T-cell (primary cell): ENCODE measurements at places on chromosomes 2 and 18.

DNA sequence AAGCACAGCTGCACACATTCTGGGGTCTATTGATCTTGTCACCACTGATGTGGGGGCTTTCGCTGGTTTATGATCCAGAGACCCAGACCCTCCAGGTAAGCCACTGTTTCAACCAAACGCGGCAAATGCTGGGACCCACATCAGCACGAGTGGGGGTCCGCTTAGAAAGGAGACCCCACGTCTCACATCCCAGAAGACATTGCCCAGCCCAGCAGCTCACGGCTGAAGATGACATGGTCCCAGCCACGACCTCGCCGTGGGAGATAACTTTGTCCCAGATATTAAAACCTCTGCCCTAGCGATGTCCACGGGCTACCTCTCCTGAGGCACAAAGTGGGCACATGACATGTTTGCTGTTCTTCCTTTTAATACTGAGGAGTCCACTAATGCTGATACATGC is 43.8 kb downstream of the LONRF2 start:
- DNase-seq = no peak

GRCh38 chr2:159799833-159800232 is 1.8 kb upstream of the CD302 start:
- no peak for DNase-seq

- DNase-seq = no peak
Measured at GRCh38 chr18:77990901-77991300, 741.3 kb downstream of the GALR1 start.

DNA sequence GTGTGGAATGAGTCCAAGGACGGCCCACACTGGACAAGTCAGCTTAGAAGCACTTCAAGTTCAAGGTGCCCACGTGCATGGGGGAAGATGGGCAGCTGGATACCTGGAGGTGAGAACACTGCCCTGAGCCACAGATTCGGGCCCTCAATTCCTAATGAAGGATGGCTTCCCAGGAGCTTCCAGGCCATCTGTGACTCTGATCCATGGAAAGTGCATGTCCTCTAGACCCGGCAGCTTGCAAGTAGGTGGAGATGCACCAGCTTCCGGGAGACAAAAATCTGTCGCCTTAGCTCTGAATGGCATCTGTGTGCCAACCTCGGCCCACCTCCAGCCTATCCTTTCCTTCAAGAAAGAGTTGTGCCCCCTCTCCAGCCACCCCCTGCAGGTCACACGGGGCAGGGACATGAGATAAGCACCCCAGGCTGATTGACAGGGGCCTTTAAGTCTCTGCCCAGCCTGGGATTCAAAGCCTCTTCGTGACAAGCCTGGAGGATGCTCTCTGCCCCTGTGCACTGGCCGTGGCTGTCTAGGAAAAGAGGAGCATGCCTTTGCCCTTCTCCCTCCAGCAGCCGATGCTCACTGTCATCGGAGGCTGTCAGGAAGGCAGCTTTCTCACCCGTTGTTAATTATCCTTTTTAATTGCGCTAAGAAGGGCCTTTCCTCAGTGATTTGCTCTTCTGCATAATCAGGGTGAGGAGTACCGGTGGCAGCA is 65.5 kb downstream of the BIN1 start:
- DNase-seq = no peak

DNA sequence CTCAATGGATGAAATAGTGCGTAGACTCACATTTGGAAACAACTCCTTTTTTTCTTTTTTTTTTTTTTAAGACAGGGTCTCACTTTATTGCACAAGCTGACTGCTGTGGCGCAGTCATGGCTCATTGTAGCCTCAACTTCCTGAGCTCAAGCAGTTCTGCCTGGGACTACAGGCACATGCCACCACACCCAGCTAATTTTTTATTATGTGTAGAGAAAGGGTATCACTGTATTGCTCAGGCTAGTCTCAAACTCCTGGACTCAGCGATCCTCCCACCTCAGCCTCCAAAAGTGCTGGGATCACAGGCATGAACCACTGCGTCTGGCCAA is 17.4 kb downstream of the HAT1 start:
- DNase-seq = no peak

- DNase-seq = no peak
Measured at GRCh38 chr2:239312741-239313667, 87.8 kb downstream of the HDAC4 start.

DNA sequence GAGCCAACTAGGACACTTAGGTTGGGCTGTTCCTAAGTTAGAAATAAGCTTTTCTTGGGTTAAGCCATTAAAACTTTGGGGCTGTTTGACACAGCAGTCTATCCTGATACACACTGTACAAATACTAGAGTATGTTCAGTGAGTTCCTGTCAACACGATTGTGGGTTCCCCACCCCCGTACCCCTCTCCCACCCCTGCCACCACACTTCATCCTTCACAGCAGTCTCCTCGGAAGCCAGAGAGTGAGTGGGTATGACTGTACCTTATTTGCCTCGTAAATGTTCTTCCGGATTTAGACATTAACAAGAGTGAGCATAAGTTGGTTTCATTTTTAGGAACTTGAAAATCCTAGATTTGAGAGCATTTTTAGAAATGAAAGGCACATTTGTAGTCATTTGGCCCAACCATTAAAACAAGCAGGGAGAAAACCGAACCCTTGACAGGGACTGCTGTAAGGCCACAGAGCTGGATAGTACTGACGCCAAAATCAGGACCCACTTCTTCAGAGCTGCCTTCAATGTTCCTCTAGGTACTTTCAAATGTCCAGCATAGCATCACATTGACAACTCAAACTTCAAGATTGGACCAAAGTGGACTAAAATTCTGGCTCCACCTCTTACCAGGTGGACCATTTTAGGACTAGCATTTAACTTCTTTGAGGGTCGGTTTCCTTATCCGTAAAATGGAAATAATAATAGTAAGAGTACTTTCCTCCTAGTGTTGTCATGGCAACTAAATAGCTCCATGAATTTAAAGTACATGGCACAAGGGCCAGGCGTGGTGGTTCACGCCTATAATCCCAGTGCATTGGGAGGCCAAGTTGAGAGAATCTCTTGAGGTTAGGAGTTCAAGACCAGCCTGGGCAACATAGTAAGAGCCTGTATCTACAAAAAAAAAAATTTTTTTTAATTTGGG is 166.3 kb upstream of the SERTAD2 start:
- DNase-seq = peak; percentile 53

- DNase-seq = no peak
Measured at GRCh38 chr2:236824836-236825235, 255.2 kb downstream of the ACKR3 start.

- no peak for DNase-seq
Measured at GRCh38 chr2:187320846-187321245, 127.2 kb downstream of the CALCRL start.

DNA sequence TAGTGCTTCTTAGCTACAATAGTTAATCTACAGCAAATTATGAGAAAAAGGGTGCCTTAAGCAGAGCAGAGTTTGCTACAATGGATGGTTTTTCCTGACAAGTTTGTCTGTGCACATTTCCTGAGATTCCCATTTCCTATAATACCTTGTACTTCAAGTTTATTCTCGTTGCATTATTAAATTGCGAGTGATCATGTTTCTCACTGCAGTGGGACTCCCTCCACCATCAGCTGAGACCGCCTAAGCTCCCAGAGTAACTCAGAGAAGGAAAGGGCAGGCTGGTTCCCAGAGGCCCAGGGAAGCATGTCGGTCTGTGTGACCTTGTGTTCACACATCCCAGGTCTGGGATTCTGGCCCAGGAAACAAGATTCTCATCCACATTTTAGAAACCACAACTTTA is 162.1 kb downstream of the ARL4C start:
- DNase-seq = no peak

GRCh38 chr2:101064868-101065549 is 62.9 kb downstream of the RPL31 start:
- no peak for DNase-seq

DNA sequence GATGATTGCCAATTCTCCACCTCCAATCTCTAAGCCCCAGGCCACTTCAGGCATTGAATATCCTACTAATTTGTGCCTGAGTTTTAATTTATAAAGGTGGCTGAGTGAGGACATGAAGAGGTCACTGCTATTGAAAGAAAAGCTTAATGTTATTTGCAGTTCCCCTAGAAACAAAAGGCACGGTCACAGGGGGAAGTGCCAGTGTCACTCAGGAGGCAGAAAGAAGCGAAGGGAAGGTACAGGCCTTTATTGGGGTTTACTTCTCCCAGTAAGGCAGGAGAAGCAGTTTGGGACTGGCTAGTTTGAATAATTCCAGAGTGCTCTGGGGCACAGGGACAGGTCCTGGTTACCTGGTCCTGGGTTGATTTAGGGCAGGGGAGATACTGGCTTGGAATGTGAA is 1.7 kb upstream of the ABHD1 start:
- no peak for DNase-seq

DNA sequence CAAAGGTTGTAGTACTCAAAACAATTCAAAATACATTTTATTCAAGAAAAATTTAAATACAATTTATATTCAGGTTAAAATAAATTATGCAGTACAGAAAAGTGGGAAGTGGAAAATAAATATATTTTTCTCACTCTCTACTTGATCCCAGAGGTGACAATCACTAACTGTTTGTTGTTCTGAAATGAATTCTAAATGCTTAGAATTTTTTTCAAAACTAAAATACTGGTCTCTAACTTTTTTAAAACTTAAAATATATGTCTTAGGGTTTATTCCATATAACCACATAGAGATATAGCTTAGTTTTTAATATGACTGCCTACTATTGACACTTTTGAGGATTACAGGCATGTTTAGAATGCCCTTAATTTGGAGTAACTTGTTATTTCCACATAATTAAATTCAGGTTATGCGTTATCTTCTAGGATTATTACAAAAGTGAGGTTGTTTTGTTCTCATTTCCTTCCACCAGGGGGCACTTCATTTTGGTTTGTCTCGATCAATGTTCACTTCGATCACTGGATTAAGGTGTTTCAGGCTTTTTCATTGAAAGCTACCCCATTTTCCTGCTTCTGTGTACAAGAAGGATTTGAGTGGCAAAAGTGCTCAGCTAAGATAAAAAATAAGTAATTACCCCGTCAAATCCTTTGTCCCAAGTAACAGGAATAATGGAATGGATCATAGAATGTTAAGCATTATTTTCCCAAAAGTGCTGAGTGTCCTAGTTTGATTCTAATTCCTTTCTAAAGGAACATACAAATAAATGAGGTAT is 27.1 kb upstream of the TFPI start:
- no peak for DNase-seq

DNA sequence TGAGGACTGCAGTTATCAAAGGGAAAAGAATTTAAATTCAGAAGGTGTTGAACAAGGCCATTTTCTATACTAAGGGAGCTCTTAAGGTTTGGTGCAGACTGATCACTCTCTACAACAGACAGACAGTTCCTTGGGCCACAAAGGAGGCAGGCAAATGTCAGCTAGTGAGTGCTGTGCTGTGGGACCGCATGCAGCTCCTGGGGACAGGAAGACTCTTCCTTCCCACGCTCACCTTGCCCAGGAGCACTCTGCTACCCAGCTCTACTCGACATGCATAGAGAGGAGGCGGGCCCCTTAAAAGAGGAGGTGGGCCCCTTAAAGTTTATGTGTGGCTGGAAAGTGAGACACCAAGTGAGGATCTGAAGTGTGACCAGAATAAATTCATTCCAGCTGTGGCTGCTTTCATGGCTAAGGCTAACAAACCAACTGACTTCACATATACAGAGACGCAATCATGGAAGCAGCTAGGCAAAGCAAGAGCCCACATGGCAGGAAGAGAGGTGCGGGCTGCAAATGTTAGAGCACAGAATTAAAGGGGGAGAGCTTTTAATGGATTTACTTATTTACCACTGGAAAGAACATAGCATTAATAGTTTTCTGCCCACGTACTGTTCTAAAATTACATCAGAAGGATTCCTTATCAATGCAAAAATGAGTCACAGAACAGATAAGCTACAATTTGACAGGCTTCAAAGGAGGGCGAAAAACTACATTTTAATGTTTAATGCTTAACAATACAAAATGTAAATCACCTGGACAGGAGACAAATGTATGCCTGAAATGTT is 101.4 kb upstream of the RNU4ATAC start:
- DNase-seq = no peak
